ENCODE measurements at places on chromosomes 1 and 21.

DNA sequence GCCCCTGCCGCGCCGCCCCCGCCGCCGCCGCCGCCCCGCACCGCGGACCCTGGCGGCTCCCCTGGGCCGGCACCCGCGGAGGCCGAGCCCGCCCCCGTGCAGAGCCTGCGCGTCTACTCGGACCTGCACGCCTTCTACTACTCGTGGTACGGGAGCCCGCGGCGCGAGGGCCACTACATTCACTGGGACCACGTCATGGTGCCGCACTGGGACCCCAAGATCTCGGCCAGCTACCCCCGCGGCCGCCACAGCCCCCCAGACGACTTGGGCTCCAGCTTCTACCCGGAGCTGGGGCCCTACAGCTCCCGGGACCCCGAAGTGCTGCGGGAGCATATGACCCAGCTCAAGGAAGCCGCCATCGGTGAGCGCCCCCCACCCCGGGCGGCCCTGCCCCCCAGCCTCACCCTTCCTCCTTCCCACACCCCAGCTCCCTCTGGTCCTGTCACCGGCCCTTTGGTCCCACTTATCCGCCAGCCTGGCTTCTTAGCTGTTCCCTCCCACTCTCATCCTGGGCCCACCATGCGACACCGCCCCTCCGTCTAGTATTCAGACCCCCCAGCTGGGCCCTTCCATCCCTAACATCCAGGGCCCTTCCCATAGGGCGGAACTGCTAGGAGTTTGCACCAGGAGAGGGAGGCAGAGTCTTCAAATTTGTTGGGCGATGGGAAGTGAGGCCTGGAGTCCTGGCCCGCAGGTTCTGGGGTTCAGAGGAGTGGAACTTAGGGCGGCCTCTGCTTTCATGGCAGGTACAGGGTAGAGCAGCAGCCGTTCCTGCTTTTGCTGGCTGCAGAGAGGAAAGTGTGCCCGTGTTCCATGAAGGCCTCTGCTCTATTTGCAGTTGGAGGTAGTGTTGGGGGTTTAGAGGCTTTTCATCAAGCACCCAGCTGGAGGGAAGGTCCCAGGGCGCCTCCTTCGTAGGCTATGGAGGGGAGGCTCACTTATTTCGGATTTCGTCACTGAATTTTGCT is 1.0 kb downstream of the MANEAL start:
- DNase-seq: no peak

DNA sequence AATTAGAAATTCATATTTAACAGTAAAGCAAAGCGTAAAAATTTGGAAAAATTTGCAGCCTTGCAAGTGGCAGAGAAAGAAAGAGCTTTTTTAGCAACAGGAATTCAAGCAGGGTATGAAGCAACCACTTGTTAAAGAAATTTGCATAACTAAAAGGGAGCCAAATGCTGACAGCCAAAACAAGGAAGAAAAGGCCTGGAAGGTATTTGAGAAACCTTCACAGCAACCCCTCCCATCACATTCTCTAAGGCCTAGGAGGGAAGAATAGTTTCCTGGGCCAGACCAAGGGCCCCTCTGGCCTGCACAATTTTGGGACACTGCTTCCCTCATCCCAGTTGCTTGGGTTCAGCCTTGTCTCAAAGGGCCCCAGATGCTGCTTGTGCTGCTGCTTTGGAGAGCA is 672.4 kb upstream of the TMPRSS15 start:
- no peak for DNase-seq

DNA sequence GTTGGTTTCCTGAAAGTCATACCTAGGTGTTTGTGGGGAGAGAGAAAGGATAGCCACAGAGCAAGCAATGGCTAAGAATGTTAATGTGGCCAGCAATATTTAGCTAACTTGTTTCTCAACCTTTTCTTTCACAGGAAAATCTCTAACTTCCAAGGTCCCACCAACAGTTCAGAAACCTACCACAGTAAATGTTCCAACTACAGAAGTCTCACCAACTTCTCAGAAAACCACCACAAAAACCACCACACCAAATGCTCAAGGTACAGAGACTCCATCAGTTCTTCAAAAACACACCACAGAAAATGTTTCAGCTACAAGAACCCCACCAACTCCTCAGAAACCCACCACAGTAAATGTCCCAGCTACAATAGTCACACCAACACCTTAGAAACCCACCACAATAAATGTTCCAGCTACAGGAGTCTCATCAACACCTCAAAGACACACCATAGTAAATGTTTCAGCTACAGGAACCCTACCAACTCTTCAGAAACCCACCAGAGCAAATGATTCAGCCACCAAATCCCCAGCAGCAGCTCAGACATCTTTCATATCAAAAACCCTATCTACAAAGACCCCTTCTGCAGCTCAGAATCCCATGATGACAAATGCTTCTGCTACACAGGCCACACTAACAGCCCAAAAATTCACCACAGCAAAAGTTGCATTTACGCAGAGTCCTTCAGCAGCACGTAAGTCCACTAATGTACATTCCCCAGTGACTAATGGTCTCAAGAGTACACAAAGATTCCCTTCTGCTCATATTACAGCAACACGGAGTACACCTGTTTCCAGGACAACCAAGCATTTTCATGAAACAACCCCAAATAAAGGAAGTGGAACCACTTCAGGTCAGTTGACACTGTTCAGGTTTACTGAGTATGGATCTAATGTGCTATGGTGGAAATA is 15.3 kb downstream of the CD55 start:
- DNase-seq: no peak

GRCh38 chr1:5396593-5396992 is 595.6 kb downstream of the NPHP4 start:
- no peak for DNase-seq

DNA sequence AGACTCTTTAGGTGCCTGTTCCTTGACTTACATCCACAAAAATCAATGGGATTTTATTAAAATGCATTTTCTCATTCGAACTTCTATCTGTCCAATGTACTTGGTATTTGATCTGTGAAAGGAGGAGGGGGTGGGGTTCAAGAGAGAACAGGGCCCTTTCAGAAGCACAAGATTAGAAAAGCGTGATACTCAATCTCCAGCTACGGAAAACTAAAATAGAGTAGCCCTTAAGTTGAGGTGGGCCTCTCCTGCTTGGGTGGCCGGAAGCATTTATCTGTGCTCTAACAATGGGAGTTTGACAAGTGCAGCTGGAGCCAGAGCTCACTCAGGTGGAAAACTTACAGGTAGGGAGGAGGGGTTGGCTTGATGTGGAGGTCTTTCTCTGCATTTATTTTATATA is 462 bp upstream of the RXRG start:
- DNase-seq: no peak

DNA sequence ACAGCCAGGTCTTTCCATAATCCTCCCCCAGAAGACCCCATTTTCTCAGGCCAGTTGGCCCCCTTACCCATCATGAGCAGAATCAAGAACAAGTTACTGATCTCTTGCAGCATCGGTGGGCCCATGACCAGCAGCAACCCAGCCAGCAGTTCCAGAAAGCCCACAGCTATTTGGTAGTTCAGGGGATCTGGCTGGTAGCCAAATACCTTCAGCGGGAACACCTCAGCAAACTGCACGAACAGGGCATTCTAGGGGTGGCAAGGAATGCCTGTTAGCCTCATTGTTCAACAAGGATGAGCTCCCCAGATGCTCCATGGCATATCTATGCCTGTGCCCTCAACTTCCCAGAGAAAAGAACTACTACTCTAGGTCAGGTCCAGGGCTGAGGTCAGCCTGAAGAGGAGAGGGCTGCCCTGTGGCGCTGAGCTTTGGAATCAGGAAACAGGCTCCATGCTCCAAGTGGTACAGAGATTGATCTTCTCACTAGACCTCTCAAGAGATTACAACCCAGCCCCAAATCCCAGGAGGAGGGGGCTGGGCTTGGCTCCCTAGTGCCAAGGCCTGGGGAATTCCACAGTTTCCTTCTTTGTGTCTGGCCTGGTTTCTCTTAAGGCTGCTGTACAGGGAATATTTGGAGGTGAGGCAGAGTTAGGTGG is 1.3 kb downstream of the TMEM35B start:
- DNase-seq: no peak

DNA sequence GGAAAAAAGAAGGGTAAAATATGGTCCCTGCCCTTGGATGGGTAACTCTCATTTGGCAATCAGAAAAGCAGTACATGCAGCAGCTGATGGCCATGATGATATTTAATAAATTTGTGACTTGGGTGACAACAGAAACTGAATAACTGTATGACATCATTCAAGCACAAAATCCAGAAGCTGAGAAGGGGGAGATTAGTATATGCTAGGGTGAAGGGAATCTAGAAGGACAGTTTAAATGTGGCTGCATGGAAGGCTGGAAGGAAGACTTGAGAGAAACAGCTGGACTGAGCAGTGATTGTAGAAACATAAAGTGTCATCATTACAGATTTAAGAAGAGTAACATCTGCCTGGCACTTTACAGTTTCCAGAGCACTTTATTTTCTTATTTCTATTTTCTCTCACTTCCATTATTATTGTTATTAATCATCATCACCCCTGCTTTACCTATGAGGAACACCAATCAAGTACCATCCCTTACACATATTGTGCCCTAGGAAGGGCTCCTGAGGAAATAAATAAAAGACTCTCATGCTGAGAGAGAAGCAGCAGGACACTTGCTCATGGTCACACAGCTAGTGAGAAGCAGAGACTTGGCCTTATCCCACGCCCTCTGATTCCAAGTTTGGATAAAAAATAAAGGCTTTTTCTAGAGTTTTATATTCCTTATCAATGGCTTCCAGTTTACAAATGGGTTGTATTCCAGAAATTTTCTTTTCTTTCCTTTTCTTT is 207.2 kb downstream of the PBX1 start:
- no peak for DNase-seq

- DNase-seq: no peak
Observed at GRCh38 chr1:75472971-75473603, 137.8 kb downstream of the SLC44A5 start.

GRCh38 chr1:194289569-194290266 is 1103.3 kb upstream of the B3GALT2 start:
- DNase-seq: no peak

DNA sequence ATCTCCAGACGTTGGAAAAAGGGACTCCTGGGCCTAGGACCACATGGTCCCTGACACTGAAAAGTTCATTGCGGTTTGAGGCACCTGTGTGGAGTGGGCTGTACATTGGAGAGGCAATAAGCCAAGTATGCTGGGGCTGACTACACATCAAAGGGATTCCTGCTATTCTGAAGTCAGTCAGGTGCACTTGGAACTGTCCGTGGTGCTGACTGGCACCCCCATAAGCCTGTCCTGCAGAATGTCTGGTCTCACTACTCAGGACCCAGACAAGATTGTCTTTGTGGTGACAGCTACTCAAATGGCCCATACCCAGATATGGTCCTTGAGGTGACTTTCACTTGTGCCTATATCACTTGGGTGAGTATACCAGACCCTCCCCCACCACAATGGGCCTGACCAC is 150.6 kb downstream of the RWDD3 start:
- DNase-seq: no peak

- no peak for DNase-seq
Observed at GRCh38 chr1:28565040-28565439, 12.2 kb downstream of the TRNAU1AP start.

DNA sequence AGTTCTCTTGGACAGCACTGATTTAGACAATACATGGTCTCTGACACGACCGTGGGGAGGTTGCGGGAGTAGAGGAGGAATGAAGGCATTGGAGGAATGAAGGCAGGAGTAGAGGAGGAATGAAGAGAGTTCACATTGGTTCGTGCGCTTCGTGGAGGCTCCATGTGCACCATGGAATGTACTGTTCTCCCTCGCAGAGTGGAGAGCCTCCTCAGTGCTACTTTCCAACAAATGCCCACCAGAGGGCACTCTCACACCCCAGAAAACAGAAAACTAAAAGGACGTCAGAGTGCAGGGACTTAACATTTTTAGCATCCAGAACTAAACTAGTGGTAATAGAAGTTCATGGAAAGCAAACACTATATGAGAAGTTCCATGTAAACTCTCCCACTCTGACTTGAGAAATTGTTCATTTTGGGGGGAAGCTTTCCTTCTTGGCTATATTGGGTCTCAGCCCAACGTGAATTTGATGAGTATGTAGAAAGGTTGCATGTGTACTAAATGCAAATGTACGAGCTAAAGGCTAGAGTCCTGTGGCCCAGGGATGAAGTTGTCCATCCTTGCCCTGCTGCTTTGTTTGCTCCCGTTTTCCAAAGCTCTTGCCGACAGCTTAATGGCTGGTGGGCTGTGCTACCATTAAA is 211.6 kb downstream of the LMX1A start:
- peak; percentile 1 for DNase-seq

- DNase-seq: no peak
Observed at GRCh38 chr1:99919220-99919619, 50.6 kb upstream of the SLC35A3 start.

GRCh38 chr1:41097105-41097504 is 75.6 kb upstream of the SLFNL1 start:
- no peak for DNase-seq

DNA sequence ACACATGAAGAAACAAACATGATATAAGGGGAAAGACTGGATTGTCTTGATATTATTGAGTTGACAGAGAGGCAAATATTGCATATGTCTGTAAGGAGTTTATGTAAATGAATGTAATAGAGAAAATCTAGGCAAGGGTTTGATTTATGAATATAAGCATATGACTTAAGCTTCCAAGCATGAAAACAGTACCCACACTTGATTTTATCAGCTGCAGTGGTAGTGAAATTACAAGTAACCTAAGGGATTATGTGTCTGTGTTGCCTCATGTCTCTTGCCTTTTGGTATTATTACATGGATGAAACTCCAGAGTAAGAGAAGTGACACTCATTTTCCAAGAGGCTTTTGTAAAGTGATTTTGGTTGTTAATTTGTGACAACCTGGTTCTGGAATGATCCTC is 1678.9 kb downstream of the KCNT2 start:
- DNase-seq: no peak

GRCh38 chr1:245434280-245434679 is 279.5 kb downstream of the KIF26B start:
- DNase-seq: no peak

DNA sequence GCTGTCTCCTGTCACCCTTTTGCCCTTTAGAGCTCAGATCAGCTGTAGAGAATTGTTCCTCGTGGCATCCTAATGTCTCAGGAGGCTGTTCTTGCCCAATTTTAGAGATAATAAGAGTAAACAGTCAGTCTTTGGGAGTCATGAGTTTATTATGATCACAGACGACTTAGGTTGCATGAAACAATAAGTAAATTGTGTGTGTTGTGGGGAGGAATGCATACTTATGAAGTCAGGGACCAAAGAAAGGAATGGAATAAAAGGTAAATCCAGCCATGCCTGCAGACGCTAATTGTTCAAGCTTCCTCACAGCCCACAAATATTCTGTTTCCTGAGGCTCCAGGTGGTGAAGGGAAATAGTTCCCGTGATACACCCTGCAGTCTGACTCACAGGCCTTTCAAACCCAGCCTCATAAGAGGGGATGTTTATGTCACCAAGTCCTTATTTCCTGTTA is 897 bp downstream of the EPHX4 start:
- no peak for DNase-seq

DNA sequence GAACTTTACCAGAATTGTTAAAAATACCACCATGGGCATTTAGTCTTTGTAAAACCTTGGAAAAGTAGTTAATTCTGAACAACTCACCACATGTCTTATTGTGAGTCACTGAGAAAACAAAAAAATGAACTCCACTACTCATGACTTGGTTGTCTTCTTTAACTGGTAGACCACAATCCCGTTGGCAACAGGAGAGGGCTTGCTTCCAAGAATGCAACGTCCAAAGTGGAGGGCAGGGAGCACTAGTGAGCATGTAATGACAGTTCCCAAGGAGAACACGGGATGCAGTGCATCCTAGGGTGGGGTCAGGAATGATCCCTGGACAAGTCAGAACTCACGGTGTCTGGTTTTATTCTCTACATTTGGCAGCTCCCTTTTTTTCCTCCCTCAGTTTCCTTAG is 15.2 kb upstream of the HMCN1 start:
- DNase-seq: no peak
